NCI-H2171 (cell line): ENCODE measurements at places on chromosomes 1 and 21.

GRCh38 chr1:178727014-178727895, 2.2 kb downstream of the RALGPS2 start:
- DNase-seq: no peak

DNA sequence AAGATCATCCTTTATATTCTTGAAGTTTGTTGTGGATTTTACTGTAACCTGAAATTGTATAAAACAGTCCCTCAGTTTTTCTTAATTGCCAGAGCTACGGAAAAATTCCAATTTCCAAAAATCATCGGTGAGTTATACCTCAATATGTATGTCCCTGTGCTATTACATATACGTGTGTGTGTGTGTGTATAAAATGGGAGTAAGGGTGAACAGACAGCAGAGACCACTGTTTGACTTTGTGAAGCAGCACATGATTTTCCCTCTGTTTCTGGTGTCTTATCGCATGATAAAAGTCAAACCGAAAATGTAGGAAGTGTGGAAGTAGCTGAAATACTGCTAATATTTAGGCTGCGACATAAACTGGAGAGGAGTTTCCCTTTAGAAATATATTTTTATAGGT, 1.2 kb downstream of the OR2T1 start:
- DNase-seq: no peak

DNA sequence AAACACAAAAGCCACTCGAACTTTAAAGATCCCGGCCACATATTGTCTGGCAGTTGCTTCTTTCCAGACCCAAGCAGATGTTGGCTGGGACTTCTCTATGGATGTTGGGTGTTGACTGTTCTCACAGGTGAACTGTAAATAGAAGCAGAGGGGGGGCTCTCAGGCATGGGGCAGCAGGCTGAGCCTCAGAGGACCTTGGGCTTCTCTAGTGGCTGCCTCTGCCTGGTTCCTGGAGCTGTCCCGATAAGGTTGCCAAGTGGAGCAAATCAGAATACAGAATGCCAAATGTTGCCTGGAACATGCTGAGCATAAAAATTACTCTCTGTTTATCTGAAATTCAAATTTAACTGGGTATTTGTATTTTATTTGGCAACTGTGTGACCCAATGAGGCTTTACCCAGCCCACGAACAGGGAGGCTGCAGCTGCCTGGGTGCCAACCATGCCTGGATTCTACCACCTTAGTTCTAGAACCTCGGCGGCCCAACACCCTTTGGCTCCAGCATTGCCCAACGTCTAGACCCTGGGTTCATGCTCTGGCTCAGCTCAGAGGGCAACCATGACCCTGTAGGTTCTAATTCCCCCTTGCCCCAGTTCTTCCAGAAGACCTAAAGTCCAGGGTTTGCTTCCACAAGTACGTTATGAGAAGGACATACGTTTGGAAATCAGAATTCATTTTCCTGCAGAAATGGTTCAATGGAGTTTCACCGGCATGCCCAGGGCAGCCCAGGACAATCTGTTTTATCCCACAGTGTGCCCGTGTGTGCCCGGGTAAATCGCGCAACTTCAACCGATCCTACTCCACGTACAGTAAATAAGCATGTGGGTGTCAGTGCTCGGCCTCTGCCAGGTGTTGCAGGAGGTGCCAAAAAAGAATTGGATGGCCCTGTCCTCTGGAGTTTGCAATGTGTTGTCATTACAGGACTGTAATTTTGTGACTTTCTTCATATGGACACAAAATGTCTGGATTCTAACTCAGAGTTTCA, 5.4 kb upstream of the SLC45A1 start:
- no peak for DNase-seq

DNA sequence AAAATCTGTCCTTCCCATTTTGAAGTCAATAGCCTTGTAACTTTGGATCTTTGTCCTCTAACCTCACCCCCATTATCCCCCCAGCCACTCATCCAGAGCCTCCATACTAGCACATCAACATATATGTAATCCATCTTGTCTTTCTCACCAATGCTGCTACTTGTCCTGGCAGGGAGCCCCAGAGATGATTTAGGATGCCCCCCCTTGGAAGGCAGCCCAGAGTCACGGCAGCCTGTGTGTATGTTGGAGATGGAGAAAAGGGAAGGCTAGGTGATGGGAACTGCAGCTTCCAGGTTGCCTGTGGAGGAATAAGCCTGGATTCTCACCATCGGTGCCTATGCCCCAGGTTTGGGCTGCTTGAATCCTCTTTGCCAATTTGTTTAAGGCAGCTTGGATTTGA, 51.7 kb upstream of the SCMH1 start:
- no peak for DNase-seq

DNA sequence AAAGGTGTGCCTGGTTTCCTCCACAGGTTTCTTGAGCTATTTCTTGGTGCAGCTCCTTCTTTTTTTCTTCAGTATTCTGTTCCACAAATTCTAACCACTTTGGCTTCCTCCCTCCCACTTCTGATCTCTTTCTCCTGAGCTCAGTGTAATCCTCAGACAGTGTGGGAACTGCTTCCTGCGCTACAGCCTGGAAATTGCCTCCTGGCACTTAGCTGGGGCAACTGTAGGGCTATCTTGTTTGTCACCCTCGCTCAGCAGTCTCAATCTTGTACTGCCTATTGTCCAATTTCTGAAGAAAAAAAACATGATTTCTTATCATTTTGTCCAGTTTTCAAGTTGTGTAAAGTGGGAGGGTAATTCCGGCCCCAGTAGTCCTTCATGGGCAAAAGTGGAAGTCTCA, 24.0 kb upstream of the GALNT2 start:
- DNase-seq: no peak
